ENCODE measurements at places on chromosomes 12 and 14.
A peak's percentile ranks its signal among the peaks of the same experiment; 100 is the strongest.

GRCh38 chr12:57839996-57840395 lies 6.5 kb downstream of the CTDSP2 start:
- no peak for DNase-seq

DNA sequence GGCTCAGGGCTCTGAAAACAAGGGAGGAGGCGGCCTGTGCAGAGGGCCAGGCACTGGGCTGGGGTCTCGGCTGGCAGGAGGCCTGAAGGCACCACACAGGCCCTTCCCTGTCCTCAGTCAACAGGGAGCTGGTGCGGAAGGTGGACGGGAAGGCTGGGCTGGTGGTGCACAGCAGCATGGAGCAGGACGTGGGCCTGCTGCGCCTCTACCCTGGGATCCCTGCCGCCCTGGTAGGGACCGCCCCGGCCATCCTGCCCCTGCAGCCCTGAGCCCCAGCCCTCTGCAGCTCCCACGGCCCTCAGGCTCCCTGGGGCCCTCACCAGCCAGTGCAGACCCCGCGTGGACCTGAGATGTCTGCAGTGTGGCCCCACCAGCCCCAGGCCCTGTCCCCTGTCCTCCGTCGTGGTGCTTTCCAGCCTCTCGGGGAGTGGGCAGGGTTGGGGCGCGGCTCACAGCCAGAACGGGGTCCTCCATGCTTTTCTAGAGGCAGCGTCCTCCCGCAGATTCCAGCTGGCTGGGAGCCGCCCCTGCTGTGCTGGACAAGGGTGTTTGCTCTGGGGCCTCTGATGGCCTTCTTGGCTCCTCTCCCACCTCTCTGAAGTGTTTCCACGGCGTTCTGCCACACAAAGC lies 18.1 kb downstream of the ASPG start:
- DNase-seq, result peak; percentile 70

GRCh38 chr12:72748971-72749370 lies 476.8 kb downstream of the TRHDE start:
- no peak for DNase-seq

DNA sequence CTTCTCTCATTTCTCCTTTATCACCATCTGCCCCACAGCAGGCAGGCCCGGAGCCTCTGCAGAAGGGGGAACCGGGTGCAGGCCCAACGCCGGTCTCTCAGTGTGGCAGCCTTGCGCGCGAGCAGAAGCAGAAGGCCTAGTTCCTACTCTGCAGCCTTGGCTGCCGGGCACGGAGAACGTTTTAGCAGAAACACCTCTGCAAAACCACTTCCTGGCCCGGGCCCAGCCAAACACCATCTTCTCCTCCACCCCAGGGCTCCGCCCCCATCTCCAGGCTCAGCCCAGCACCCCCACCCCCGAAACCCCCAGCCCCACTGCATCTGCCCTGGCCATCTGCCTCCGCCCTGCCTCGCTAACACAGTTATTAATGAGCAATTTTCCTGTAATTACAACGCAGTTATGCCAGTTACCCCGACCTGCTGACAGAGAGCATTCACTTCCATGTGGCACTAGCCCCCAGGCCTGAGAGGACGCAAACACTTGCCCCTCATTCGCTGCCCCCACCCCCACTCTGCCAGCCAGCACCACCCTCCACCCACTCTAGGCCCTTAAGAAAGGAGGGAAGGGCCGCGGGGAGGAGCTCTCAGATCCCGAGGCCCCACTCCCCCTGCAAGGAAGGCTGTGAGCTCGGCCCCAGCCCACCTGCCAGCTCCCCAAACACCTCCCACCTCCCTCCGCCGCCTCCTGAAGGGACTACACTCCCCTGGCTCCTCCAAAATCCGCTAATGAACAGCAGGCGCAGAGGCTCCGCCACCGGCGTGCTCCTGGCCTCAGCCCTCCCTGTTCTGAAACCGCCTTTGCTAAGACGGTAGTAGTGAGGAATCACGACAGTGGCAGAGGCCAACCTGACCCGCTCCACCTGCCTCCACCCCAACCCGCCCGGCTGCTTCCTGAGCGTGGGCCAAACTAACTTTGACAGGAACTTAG lies 44.7 kb upstream of the FBRSL1 start:
- no peak for DNase-seq

DNA sequence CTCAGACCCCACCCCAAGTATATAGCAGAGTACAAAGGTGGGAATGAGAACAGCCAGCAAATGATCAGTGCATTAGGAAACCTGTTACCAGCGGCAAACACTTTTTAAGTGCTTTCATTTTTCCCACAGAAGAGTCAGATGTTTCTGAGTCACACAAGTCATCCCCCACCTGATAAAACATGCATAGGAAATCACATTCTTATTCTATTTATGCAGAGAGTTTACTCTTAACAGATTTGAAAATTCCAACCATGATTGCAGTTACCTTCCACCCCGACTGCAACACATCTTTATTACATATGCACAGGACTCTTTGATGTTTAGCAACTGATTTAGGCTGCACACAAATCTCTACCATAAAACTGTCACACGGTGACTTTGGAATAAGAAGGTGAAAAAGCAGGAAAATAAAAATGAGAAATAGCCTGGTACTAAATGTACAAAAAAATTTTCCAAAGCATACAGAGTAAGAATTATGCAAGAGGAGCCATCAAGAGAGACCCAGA lies 236.4 kb downstream of the PAWR start:
- DNase-seq, result no peak

- peak; percentile 63 for DNase-seq
These were observed 19.7 kb downstream of the TSPAN19 start for GRCh38 chr12:85016413-85016812.

GRCh38 chr14:51972566-51972965 lies 16.8 kb upstream of the RTRAF start:
- DNase-seq, result no peak

- DNase-seq, result no peak
These were observed 24.2 kb downstream of the SYNJ2BP start for GRCh38 chr14:70392676-70393075.

- DNase-seq, result no peak
These were observed 703.5 kb downstream of the TMTC2 start for GRCh38 chr12:83390186-83390585.
